ENCODE measurements at places on chromosomes 4 and X. TPM values are rescaled to one million over a fixed set of nuclear protein-coding genes. Genes with fewer than 3 reads are reported as not detected.

GRCh38 chr4:39913471-39913870 is 64.2 kb downstream of the PDS5A start:
- no peak for DNase-seq

DNA sequence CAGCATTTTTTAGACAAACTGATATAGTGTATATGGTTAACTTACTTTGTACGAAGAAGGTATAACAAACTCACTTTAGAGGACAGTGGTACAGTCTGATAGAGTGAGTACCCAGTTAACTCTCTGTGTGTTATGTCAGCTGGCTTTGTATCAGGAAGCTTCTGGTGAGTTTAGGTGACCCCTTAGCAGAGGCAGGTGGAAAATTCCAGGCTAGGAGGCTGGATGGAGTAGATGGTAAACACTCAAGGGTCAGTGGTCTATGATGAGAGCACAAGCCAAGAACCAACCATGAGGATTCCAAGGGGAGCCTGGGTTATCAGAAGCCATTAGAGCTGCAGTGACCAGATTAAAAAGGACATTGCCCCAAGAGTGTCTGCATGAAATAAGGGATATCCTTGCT is 227.3 kb upstream of the CENPE start:
- no peak for DNase-seq

DNA sequence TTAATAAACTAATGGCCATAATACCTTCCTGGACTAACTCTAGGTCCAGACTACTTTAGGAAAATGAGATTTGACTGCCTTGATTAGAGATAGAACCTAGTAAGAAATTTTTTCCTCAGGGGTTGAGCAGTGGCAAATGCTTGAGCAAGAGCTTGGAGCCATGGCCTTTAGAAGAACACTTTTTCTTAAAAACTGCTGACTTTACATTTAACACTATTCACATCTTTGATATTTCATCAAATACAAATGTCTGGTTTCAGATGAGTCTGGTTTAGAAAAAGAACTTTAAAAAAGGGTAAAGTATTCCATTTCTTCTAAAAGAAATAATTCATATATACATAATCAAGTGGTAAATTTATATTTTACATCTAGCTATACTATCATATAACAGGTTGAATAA is 680.9 kb upstream of the PITX2 start:
- DNase-seq = no peak

- no peak for DNase-seq
These were observed 12.6 kb upstream of the MSANTD1 start for GRCh38 chr4:3236326-3236878.

The CCSER1 gene
- total RNA-seq = 12.3 TPM

All from skin of body (tissue), 3 donors.